ENCODE measurements at places on chromosomes 7 and 10. TPM values are rescaled to one million over a fixed set of nuclear protein-coding genes. Genes with fewer than 3 reads are reported as not detected.

GRCh38 chr7:158251061-158251965 is 336.3 kb downstream of the PTPRN2 start:
- DNase-seq = no peak

MACC1 gene
- total RNA-seq = 2.7 TPM

- no peak for DNase-seq
These were observed 1.9 kb upstream of the AEBP1 start for GRCh38 chr7:44101966-44102845.

COG5 gene
- total RNA-seq = 44.6 TPM

PNLIP gene
- total RNA-seq = not detected

DNA sequence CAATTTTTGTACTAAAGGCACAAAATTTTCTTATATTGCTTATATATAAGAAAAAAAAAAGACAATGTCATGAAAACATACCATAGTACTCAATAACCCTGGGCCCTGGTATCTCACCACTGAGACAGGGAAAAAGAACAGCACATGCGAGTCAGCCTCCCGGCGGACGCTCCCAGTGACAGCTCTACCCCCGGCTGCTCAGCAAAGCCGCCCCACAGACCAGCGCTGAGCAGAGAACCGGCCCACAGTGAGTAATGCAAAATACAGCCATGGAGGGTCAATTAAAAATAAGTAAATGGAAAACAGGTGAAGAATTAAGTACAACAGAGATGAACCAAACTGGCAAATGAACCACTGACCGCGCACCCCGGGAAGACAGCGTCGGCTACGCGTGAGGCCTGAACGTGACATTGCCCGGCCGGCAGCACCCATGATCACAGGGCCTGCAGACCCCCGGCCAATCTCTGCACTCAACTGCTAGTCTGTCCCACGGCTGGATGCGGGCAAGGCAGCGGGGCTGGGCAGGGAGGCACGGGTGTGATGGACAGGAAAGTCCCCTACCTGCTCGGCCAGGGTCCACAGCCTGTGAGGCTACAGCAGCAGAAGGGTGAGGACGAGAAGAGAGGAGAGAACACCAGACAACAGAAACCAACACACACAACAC is 175.9 kb downstream of the ZMYND11 start:
- DNase-seq = peak; percentile 31

CCAR1 gene
- 86.7 TPM for total RNA-seq

GPR15LG gene
- not detected for total RNA-seq

- DNase-seq = no peak
These were observed 678 bp downstream of the SH2B2 start for GRCh38 chr7:102287111-102287980.
